Activated CD4-positive, alpha-beta T cell treated with anti-CD3 and anti-CD28 coated beads, Interleukin-2, Interleukin-6, amounts not matched to agents 100 ng/mL and 50 ng/mL, durations not matched to agents 16 hours and 8 hours (primary cell): ENCODE measurements at places on chromosomes 1 and 21.

DNA sequence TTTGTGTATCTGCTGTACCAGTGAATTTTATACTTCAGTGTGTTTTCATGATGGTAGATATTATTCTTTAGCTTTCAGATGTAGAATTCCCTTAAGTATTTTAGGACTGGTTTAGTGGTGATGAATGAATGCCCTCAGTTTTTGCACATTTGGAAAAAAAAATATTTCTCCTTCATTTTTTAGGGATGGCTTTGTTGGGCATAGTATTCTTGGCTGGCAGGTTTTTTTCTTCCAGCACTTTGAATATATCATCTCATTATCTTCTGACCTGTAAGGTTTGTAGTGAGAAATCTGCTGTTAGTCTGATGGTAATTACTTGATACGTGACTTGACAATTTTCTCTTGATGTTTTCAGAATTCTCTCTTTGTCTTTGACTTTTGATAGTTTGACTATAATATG is 66.8 kb downstream of the XPR1 start:
- DNase-seq = no peak

- DNase-seq = no peak
Measured at GRCh38 chr1:108097018-108097417, 103.1 kb downstream of the SLC25A24 start.

DNA sequence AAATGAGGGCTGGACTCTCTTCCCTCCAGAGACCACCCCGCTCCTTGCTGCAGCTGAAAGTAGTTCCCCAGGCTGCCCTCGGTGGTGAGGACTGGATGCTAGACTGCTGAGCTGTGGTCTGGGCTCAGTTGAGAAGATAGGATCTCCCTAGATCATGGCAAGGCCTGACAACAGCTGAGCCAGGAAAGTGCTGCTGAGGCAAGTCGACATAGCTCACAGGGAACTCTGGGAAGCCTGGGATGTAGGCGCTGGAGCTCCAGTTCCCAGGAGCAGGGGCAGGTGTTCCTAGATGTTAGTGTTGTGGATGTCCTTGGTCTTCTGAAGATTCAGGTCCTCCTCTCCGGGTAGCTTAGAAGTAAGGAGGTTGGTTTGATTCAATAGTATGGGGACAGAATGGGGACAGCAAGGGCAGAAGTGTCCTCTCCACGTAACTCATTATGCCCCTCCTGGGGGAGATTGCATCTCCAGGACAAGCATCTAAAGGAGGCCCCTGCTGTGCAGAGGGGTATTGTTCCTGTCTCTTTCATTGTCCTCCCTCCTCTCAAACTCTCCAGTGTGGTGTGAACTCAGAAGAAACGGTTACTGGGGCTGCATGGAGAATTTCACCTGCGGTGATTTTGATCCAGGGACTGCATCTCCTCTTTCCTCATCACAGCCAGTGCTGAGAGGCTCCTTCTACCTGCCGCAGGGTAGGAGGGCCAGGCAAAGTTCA is 3.7 kb downstream of the CYB561D1 start:
- no peak for DNase-seq

- peak; percentile 34 for DNase-seq
Measured at GRCh38 chr1:243946946-243947345, 96.9 kb upstream of the AKT3 start.

GRCh38 chr21:44594406-44594916 is 2.2 kb upstream of the KRTAP10-6 start:
- no peak for DNase-seq

GRCh38 chr1:5798904-5799303 is 193.3 kb downstream of the NPHP4 start:
- no peak for DNase-seq

DNA sequence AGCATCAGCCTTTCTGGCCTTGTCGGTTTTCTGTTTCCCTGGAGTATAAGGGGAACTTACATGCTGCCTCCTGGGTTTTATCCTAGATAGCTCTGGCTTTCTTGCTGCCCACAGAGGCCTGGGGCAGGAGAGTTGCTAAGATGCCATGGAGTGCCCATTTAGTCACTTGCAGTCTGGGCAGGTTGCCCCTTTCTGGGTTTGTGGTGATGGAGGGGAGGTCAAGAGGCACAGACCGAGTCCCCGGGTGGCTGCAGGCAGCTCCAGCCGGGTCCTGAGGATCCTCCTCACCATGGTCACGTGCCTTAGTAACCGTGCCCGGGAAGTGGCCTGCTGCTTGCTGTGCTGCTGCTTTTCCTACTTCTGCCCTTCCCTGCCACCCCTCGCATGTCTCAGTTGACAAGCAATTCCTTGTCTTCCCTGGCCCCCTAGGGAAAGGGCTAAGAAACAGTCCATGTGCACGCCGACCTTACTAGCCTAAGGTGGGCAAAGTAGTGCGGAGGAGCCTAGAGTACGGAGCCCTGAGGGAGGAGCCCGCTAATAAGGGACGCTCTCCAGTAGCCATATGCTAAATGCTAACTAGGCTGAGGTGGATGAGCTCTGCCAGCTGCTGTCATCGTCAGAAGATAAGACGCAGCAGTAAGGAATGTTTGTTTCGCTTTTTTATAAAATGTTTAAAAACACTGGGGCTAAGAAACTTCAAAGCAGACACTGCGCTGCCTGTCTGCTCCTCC is 34.8 kb downstream of the CLCA1 start:
- DNase-seq = no peak

GRCh38 chr1:230382001-230382491 is 44.1 kb downstream of the PGBD5 start:
- DNase-seq = no peak

GRCh38 chr1:232667778-232668165 is 37.8 kb upstream of the SIPA1L2 start:
- no peak for DNase-seq

DNA sequence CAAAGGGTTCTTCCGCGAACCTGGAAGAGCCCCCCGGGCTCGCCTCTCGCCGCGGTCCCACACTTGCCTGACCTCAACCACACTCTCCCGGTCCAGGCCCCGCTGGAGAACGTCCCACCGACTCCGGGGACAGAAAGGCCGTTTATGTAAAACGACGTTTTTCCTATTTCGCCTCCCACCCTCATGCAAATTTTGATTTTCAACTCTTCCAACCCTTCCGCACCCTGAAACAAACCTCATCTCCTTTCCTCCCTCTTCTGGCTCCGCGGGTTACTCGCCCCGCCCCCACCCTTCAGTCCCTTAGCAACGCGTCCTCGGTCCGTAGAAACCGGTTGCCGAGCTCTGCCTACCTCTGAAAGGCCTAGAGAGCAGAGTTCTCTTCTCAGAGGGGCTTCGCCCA is at the start of gene C1orf141:
C1orf141 (minus strand) TSS at position 276 of the 400 bp plus-strand sequence. CDS start 7,730 bp downstream, outside the sequence.
- DNase-seq = peak; percentile 34

GRCh38 chr1:116785006-116785405 is 30.8 kb downstream of the CD2 start:
- DNase-seq = no peak
